ENCODE measurements at places on chromosomes 4 and X.

- DNase-seq = no peak
These were observed 16.7 kb upstream of the AREG start for GRCh38 chr4:74428276-74428675.

GRCh38 chr4:146124023-146124680, 51.4 kb upstream of the LSM6 start:
- DNase-seq = no peak

DNA sequence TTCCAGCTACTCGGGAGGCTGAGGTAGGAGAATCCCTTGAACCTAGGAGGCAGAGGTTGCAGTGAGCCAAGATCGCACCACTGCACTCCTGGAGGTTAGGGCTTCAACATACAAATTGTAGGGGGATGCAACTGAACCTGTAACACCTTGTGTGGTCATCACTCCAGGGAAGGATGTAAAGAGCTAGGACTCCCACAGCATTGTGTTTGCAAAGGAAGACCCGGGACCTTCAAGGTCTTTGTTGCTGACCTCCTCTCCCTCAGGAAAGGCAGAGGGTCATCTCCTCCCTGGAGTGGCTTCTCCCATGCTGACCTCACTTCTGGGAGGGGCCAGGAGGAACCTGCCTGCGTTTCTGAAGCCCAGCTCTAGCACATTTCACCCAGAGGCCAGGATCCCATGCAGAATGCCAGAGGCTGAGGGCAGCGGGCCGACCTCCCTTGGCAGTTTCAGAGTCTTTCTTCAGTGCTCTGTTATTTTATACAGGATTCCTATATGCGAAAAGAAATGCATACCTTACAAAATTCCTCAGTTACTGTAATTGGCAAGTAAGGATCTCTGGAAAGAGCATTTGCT, 80.2 kb downstream of the HTRA3 start:
- DNase-seq = no peak

DNA sequence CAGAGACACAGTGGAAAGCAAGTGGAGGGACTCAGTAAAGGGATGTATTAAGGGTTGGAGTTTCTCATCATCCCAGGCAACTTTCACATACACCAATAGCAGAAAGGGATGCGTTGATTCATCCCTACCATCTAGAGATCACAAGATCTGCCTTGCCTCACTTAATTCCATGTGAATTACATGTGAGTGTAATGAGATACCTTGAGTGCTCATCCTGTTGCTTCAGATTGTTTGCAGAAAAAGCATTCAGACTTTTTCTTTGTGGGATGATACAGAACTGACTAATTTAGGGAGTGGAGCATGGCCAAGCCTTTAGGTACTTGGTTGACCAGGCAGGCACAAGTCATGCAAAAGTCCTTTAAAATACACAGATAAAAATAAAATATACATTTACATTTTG, 124.8 kb upstream of the SLIT2 start:
- DNase-seq = no peak

DNA sequence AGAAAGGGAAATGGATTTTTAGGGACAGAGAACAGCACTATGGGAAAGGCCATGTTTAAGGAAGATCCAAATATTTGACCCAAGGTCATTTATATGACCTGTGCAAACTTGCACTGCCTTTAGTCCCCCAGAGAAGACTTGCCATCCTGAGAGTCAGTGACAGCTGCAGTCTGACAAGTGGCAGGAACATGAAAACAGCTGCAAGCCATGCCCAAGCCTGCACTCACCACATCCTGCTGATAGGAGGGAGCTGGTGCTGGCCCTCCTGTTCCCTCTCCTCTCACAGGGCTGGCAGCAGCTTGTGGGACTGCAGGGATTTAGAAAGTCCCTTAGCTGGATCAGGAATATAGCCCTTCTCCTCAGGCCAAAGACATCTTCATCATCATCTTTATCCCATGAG, 187.7 kb downstream of the RAP1GDS1 start:
- DNase-seq = peak; percentile 98

DNA sequence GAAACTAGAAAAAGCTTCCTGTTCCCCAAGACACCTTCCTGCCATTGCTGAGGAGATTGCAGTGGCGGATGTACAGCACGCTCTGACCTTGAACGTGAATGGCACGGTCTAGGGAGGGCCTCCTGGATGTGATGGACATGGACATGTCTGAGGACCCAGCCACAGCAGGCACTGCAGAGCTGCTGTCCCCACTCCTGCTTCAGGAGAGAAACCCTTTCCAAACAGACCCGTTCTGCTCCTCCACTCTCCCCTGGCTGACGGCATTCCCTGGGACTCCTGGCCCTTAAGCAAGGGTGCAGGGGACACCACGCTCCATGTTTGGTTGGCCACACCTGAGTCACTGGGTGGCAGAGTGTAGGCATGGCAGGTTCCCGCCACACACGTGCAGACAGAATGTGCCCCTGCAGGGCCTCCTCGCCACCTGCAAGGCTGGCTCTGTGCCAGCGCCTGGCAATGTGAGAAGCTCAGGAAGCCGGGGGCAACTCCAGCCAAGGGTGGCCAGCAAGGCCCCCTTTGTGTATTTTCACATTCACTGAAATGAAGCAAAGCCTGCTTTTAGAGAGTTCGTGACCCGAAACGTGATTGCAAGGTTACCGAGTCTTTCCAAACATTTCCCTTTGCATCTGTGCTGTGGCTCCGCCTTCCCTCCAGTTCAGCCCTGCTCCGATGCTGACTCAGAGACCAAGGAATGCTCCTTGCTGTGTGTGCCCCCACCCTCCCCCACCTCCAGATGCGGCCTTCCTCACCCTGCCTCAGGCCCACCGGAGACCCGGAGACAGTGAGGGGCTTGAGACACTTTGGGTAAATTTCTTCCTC, 46.1 kb downstream of the HTRA3 start:
- DNase-seq = peak; percentile 79

DNA sequence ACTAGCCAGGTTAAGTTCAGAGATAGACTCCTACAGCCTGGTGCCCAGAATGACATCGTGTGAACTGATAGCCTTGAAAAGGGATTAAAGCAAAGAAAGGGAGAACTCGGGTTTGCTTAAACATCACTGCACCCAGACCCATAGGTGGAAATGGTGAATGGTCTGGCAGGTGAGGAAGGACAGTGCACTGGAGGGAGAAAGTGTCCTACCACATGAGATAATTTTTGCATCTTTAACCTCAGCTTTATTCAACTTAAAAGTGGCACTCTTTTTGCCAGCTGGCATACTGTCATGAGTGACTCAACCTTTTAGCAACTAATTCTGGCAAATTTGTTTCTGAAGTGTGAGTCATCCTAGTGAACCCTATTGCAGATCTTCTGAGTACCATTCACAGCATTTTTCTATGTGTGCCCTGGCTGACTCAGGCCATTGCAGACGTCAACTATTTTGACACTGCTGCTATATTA, 53.0 kb upstream of the DAPP1 start:
- DNase-seq = peak; percentile 74

GRCh38 chrX:12060489-12061260, 77.6 kb upstream of the FRMPD4 start:
- no peak for DNase-seq

DNA sequence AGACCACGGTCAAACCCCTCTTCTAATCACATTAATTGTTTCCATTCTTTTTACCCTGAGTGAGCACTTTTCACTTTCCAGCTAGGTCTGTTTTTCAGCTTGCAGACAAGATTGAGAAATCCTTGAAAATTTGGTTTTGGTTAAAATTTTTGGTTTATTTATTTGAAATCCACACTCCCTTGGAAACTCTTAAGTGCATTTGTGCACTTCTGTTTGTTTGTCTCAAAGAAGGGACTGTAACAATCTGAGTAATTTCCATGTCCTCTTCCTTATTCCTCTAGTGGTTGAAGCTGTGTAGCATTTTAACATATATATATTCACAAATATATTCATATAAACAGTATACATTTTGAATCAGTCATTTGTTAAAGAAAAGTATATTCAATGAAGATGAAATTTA, 333.3 kb downstream of the ANK2 start:
- DNase-seq = no peak

- DNase-seq = no peak
These were observed 115.3 kb downstream of the LDB2 start for GRCh38 chr4:16783119-16783518.

DNA sequence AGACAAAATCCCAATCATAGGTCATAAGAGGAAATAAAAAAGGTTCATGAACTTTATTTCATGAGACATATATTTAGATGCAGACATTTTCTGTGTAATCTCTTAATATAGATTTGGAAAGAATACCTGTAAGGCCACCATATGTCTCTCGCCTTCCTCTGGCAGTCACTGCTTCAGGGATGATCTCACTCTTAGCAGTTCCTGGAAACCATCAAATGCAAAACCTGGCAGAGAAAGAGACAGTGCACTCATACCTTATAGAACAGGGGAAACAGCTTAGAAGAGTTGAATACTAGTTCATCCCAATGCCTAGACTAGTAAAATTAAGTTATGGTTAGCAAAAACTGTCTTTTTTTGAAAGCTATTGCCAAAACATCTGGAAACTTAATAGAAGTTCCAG, 243.3 kb downstream of the GASK1B start:
- DNase-seq = no peak

DNA sequence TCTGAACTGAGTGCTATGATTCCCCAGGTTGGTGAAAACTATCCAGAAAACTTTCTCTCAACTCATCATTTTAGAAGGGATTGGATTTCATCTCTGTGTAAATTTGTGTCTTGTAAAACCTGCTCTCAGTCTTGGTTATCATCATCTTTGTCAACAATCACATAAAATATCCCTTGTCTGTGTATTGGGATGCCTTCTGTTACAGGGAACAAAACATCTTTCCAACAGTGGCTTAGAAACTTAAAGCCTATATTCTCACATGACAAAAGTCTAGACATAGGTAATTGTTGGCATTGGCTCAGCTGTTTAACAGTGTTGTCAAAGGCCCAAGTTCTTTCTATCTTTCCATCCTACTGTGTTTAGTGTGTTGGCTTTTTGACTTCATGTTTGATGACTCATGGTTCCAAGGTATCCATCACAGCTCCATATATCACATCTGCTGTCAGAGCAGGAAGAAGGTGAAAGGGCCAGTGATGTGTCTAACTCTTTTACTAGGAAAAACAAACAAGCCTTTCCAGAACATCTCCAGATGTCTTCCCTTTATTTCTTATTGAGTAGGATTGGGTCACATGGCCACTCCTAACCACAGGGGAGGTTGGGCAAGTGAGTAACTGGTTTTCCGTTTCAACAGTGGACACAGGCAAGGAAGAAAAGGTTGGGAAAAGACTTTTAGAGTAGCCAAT, 65.0 kb downstream of the PHEX start:
- peak; percentile 8 for DNase-seq

DNA sequence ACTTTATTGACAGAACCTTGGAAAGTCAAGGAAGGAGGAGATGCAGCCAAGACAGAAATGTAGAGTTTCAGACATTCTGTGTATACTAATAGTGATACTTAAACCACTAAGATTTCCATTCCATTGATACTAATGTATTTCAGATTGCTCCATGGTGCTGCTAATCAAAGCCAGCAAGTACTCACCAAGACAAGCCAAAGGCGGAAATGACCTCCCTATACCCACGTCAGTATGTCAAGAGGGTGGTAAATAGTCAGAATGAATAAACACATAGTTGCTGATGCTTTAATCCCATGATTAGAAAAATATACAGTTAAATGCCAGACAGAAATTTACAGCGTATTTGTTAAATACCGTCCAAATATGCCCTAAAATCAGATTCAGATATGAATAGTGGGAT, 417.8 kb upstream of the INTU start:
- DNase-seq = no peak

DNA sequence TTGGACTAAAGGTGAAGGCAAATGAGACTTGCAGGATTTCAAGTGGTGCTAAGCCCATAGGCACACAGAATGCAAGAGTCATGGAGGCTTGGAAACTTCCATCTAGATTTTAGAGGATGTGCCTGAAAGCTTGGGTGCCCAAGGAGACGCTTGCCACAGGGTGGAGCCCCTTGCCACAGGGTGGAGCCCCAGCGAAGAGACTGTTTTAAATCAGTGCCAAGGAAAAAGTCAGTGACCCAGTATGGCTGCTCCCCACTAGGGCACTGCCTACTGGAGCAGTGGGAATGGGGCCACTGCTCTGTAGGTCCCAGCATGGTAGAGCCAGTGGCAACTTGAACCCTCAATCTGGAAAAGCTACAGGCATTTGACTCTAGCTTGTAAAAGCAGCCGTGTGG, 794.2 kb upstream of the LCORL start:
- DNase-seq = no peak

GRCh38 chr4:85409251-85409650, 65.7 kb upstream of the ARHGAP24 start:
- no peak for DNase-seq

DNA sequence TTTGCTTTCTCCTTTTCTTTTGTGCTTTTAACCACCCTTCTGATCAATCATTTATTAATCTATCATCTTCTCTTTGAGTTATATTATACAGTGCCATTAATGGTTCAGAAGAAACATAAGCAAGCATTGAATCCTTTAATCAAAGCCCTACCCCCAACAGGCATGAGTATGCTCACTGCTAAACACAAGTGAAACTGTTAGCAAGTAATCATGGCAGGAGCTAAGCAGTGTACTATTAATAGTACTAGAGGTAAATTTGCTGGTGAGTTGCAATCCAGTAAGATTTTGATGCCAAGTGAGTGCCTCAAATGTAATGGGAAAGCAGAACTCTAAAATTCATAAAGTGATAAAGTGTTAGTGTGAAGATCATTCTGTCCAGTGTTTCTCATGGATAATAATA, 57.2 kb downstream of the FNIP2 start:
- DNase-seq = no peak

DNA sequence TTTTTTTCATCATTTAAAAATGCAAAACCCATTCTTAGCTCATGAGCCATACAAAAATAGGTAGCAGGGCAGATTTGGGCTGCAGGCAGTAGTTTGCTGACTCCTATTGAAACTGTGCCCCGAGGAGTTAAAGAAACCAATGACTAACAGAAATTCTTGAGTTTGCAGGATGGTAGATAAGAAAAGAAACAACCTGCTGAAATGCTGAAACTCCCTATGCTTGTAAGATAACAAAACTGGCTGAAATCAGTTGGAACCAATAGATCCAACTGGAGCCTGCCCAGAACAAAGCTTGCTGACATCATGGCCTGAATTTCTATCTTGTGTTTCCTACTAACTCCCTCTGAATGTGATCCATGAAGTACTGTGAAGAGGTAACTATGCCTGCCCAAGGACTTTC, 68.6 kb downstream of the ANOS1 start:
- no peak for DNase-seq

All from myocyte (in vitro differentiated cells).